ENCODE measurements at places on chromosomes 12 and 14.

DNA sequence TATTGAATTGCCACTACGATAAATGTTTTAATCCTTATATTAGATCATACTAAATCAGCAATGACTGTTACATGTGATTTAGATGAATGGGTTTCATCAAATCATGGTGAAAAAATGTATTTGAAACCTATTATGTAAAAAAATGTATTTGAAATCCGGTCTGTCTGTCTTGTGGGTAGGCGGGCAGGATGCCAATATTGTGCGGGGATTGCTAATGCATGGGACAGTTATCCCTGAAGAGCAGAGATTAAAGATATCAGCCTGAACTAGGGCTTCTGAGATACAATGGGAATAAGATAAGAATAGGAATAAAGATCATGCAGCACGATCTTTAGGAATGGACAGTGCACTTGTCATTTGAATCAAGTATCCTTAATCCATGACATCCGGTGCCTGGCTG lies 134.0 kb downstream of the PRKCH start:
- no peak for DNase-seq

DNA sequence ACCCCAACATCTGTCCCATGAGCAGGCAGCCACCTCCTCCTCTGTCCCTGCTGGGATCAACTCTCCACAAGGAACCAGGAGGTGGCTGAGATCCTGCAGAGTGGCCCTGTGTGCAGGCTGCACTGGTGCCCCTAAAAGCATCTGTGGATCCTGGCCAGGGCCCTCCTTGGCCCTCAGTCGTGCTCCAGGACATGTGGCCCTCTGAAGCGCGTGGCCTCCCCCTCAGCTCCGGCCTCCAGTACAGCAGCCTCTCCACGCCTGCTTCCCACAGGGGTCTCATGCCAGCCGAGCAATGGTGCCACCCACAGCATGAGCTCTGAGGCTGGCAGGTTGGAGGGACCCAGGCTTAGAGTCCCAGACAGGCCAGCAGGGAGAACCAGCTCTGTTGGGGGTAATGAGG lies 77.4 kb upstream of the NOS1 start:
- no peak for DNase-seq

DNA sequence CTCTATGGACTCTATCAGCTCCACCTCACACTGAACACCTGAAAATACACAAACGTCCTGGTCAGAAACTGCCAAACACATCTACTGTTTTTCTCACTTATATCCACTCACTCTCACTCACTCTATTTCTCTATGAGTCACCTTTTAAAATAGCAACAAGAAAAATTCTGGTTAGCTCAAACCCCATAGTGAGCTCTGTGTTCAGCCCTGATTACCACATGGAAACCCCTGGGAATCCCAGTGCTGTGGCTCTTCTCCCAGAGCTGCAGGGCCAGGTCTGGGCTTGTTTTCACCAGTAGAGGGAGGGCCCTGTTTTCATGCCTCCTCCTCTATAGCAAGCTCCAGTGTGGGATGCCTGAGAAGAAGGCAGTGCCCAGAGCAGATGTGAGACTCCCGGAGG lies 1126.1 kb downstream of the TMEM121 start:
- DNase-seq = no peak

GRCh38 chr14:87491816-87492215 lies 501.2 kb downstream of the GALC start:
- no peak for DNase-seq

- DNase-seq = no peak
These were observed 126.2 kb downstream of the GRIP1 start for GRCh38 chr12:66552716-66553115.

DNA sequence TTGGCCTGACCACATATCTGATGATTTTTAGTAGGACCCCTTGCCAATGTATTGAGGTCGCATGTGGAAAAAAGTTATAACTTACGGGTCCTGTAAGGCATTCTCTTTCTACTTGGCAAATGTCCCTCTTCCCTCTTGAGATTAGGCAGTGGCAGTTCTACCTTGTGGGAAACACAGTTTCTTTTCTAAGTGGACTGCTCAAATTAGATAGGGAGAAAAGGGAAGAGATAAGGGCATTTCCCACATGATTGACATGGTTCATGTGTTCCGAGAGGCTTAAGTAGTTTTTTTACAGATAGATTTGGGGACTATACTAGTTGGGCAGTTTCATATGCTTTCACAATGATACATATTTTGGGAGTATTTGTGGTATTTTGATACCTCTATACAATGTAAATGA lies 154.7 kb downstream of the FBXL14 start:
- DNase-seq = no peak

GRCh38 chr14:69355607-69356281 lies 42.4 kb downstream of the ERH start:
- DNase-seq = no peak

DNA sequence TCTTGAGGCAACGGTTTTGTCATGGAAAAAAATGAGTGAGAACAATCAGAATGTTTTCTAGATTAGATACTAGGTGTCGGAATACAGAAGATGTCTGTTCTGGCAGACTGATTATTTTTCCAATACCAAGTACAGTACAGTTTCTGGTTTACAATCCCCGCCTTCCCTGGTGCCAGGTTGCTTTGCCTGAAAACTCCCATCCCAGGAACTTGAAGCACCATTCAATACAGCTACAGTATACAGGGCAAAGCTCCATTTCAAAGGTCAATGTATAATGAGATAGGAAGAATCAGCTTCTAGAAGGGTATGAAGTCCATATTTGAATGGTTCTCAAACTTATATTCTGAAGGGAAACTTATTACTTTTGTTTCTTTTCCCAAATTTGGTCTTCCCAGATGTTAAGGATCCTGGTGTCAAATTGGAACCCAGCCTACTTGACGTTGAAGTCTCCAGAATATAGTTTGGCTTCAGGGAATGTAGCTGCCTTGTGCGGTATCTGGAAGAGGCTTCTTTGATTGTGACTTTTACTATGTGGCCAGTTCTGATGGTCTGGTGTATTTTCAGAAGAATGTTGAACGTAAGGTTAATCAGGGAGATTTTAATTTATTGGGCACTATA lies 238.0 kb upstream of the ATP2B1 start:
- no peak for DNase-seq
